Activated CD8-positive, alpha-beta T cell treated with anti-CD3 and anti-CD28 coated beads, Interleukin-2, amount 10 ng/mL, durations not matched to agents 7 days and 5 days (primary cell): ENCODE measurements at places on chromosomes 2 and 18. TPM values are rescaled to one million over a fixed set of nuclear protein-coding genes. Genes with fewer than 3 reads are reported as not detected.

The PDCL3 gene
- total RNA-seq, result 33.9 TPM

The MC4R gene
- not detected for total RNA-seq

The PNPT1 gene
- 38.4 TPM for total RNA-seq

The SLC9A4 gene
- 0.08 TPM for total RNA-seq

The ANKRD30B gene
- total RNA-seq, result not detected

The RRM2 gene
- total RNA-seq, result 571 TPM

The COLEC11 gene
- not detected for total RNA-seq

- no peak for DNase-seq
Measured at GRCh38 chr2:105519516-105519915, 120.7 kb upstream of the FHL2 start.

- no peak for DNase-seq
Measured at GRCh38 chr2:127700527-127701192, 637 bp upstream of the SFT2D3 start.

DNA sequence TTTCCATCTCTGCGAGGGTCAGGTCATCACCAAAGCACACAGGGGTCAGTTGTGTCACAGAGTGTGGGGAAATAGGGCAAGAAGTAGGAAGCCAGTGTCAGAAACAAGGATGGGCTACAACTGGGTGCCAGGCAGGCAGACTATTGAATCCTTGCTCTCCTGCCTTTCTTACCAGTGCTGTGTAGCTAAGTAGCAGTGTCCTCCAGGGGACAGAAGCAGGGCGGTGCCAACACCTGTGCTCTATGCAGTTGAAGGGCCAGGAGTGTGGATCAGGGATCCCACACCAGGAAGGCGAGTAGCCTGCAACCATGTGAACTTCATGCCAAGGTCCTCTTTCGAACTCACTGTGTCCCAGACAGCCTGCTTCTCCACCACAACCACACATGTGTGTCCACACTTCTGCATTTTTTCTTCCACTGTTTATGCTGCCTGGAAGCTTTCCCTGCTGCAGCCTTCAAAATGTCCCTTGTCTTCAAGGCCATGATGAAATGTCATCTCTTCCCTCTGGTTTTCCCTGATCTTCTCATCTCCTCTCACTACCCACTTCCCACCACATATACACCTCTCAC is 25.4 kb upstream of the REG3G start:
- DNase-seq, result no peak

- DNase-seq, result no peak
Measured at GRCh38 chr2:177353187-177353478, 39.4 kb upstream of the AGPS start.

DNA sequence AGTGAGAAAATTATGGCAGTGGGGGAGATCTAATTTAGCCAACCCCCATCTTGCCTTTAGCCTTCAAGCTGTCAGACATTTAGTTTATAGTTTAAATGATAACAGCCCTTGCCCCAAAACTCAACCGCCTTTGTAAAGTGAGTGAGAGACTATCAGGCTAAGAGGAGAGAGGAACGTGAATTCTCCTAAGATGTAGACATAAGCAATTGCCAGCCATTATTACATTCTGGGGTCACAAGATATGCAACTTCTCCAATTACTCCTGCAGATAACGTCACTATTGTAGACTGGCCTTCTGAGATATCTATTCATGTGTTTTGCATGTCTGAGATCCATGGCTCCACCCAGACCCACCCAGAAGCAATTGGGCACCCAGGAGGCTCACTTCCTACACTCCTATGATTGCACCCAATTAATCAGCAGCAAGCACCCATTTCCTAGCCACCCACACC is 307.3 kb downstream of the NBAS start:
- DNase-seq, result no peak

DNA sequence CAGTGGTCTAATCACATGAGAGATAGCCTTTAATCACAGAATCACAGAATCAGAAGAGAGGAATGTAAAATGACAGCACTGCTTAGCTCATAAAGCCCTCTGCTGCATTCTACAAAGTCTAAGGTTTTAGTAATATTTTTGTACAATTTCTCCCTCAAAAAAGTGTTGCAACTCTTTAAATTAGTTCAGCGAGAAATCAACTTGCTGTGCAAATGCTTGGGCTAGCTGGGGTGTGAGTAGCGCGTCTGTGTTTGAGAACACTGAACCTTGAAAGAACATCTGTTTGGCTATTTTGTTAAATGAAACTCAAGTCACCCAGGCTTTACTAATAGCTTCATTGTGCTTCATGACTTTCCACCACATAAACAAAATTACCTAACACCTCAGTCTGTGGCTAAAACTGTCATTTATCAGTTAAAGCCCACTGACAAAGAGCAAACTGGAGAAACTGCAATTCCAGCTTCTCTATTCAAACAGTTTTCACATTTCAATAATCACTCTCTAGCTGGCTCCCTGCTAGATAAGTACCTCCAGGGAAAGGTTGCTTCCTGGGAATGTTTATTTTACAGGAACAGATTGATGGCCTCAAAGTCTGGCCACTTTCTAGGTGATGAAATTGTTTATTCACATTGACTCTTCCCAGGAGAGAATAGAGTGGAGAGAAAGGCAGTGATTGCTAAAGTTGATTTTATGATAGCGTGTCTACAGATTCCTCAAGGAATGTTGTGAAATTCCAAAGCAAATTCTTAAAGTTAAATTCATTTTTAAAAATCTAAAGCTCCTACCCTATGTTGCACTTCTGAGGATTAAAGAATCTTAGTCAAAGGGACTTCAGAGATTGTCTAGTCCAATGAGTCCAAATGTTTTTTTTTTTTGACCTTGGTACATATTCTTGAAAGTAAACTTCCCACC is 36.0 kb upstream of the STAT1 start:
- no peak for DNase-seq

- DNase-seq, result no peak
Measured at GRCh38 chr2:121608367-121608766, 40.9 kb downstream of the CLASP1 start.

DNA sequence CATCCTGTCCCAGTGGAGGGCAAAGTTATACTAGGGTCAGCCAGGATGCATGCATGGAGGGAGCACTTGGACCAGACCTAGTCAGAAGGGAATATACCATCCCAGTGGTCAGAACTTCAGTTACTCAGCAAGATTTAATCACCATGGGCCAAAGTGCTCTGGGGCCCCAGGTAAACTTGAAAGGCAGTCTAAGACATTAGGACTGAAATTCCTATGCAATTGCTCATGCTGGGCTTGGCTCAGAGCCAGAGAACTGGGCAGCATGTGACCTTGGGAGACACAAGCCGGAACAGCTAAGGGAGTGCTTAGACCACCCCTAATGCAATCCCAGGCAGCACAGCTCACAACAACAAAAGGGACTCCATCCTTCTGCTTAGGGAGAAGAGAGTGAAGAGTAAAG is 401.3 kb downstream of the KCNJ3 start:
- DNase-seq, result no peak

- DNase-seq, result no peak
Measured at GRCh38 chr2:65420712-65421431, 11.5 kb downstream of the SPRED2 start.

GRCh38 chr2:120820953-120821279 is 85.2 kb downstream of the GLI2 start:
- DNase-seq, result no peak

- no peak for DNase-seq
Measured at GRCh38 chr2:20150110-20150706, 74.7 kb downstream of the SDC1 start.

GRCh38 chr2:106282462-106283170 is 88.5 kb upstream of the UXS1 start:
- DNase-seq, result no peak

DNA sequence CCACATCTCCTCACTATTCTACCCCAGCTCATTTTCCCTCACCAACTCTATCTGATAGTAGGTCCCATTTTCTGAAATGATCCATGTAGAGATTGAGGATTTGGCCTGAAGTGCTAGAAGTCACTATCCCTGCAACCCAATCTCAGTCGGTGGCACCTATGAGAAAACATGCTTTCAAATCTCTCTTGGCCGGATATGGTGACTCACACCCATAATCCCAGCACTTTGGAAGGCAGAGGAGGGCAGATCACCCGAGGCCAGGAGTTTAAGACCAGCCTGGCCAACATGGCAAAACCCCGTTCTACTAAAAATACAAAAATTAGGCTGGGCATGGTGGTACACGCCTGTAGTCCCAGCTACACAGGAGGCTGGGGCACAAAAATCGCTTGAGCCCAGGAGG is 19.1 kb upstream of the MARCHF4 start:
- DNase-seq, result no peak

DNA sequence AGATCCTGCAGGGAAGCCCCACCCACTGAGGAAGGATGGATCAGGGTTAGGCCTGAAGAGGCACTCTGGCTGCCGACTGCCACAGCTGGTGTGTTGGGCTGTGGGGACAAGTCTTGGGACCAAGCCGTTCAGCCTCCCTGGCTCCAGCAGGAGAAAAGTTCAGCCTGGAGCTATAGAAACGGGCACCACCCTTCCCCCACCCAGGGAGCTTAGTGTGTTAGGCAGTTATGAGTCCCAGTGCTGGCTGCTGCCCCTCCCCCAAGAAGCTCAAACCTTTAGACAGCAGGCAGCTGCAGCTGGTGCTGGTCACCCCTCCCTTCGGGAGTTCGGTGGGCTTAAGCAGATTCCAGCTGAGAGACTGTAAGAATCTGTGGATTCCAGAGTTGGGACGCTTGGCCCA is 447.1 kb upstream of the HS6ST1 start:
- DNase-seq, result no peak

- no peak for DNase-seq
Measured at GRCh38 chr2:67057901-67058703, 339.0 kb upstream of the ETAA1 start.

DNA sequence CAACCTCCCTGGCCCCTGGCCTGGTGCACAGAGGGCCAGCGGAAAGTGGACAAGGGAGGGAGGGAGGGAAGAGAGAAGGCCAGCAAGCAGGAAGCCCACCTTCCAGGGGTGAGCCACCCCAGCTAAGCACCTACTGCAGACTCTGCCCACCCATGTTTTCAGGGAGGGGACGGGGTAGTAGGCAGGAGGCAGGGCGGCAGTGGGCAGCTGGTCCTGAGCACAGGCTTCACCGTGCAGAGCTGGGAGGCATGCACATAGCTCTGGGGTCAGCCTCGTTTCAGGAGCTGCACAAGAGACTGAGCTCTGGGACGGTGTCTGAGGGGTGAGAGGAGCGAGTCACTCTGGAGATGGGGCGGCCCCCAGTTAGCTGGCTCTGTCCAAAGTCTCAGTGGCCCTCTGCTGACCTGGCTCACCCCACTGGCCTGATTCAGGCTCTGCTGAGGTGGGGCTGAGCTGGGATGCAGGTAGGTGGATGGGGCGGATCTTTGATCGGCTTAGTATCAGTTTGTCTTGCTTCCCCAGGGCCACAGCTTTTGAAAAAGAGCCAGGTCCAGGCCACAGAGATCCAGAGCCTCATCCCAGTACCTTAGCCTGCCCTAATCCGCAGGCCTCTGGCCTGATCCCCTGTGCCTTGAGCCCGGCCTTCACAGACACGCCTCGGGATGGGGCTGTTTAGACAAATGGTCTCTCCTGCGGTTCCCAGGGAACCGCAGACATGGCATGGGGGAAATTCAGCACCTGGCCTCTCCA is 3.7 kb downstream of the NMUR1 start:
- no peak for DNase-seq
